WTC11 (cell line): ENCODE measurements at places on chromosomes 12 and 14. TPM values are rescaled to one million over a fixed set of nuclear protein-coding genes. Genes with fewer than 3 reads are reported as not detected.

DNA sequence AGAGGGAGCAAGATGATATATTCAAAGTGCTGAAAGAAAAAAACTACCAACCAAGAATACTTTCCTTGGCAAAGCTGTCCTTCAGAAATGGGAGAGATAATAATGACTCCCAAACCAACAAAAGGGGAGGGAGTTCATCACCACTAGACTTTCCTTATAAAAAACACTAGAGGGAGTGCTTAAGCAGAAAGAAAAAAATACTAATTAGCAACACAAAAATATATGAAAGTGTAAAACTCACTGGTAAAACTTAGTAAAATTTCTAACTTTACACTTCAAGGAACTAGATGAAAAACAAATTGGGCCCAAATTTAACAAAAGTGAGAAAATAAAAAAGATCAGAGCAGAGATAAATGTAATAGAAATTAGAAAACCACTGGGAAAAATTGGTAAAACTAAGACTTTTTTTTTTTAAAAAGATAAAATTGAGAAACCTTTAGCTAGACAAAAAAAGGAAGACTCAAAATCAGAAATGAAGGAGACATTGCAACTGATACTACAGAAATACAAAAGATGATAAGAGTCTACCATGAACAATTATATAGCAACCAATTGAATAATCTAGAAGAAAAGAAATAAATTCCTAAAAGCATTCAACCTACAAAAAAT is 60.4 kb upstream of the FAR2 start:
- no peak overlapping the region for H3K4me3 ChIP-seq
- H3K36me3 ChIP-seq = peaks cover 37% of the 10 kb centered on the region
- peaks cover 2% of the 10 kb centered on the region; the same call in 1 of the 2 replicates for H3K4me1 ChIP-seq
- DNase-seq = no peak
- no peak overlapping the region for H3K27ac ChIP-seq
- H3K27me3 ChIP-seq = no peaks in the 10 kb centered on the region; the same call in 1 of the 2 replicates

DNA sequence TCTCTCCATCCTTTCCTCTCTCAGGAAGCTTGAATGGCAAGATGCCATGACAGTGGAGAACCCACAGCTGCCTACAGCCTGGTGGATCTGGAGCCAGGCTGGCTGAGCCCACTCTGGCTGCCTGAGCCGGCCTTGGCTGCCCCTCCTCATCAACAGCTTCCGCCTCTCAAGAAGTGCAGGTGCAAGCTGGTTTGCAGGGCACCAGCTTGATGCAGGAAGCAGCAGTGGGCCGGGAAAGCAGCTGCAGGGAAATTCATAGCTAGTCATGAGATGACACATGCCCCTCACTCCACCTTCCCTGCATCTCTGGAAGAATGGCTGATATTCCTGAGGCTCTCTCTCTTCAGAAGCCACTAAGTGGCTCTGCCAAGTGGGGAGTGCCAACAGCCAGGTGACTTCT is 289.1 kb downstream of the RPS29 start:
- H3K4me1 ChIP-seq = peaks cover 9% of the 10 kb centered on the region
- no peak overlapping the region for H3K27ac ChIP-seq
- no peak for DNase-seq
- H3K4me3 ChIP-seq = no peak overlapping the region
- H3K27me3 ChIP-seq = no peaks in the 10 kb centered on the region

Gene TAS2R46
- total RNA-seq = 0.44 to 0.85 TPM (median 0.69 TPM) in 3 replicates

DNA sequence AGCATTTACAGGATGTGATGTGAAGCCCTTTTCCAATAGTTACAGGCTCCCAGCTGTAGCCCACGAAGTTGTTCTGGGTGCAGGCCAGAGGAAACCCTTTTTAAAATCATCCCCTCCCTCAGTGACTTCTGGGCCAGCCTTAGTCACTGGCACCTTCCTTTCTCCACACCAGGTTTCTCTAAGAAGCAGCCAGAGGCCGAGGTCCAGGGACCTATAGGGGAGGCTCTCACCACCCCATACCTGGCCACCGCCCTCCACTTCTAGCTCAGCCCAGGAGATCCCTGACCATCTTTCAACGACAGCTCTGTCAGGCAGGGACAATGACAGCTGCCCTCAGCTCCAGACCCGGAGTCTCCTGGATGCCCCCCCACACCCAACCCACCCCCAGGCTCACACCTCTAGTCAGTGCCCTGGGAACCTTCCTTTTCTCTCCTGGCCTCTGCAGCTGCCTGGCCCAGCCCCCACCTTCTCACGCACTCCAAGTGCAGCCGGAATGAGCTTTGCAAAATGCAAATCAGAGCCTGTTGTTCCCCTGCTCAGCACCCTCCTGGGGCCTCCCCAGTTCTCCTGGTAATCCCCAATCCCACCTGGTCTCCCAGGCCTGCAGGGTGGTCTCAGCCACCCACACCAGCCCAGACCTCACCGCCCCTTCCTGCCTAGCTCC is 46.7 kb downstream of the TESC start:
- H3K36me3 ChIP-seq = no peaks in the 10 kb centered on the region
- H3K4me3 ChIP-seq = peak overlapping the region; percentile 25; the same call in 1 of the 2 replicates
- H3K4me1 ChIP-seq = peaks cover 45% of the 10 kb centered on the region
- peak; percentile 58 for DNase-seq
- H3K27ac ChIP-seq = peak overlapping the region; percentile 72

GRCh38 chr14:104633276-104634137 is 28.9 kb upstream of the TMEM179 start:
- no peak overlapping the region for H3K27ac ChIP-seq
- H3K4me1 ChIP-seq = no peaks in the 10 kb centered on the region
- peaks cover 6% of the 10 kb centered on the region; the same call in 1 of the 2 replicates for H3K36me3 ChIP-seq
- no peak overlapping the region for H3K4me3 ChIP-seq
- no peak for DNase-seq

Gene KIF26A
- 36.4 to 53.4 TPM (median 39.5 TPM) in 3 replicates for total RNA-seq

Gene KLRC3
- total RNA-seq = not detected in 3 replicates

- H3K36me3 ChIP-seq = no peaks in the 10 kb centered on the region
- DNase-seq = no peak
- no peak overlapping the region for H3K27ac ChIP-seq
- no peaks in the 10 kb centered on the region for H3K27me3 ChIP-seq
These were observed 134.3 kb downstream of the PLXNC1 start for GRCh38 chr12:94282675-94283074.

Gene RTL1
- 0.05 to 0.07 TPM in 2 of 3 replicates, not detected in the other for total RNA-seq

DNA sequence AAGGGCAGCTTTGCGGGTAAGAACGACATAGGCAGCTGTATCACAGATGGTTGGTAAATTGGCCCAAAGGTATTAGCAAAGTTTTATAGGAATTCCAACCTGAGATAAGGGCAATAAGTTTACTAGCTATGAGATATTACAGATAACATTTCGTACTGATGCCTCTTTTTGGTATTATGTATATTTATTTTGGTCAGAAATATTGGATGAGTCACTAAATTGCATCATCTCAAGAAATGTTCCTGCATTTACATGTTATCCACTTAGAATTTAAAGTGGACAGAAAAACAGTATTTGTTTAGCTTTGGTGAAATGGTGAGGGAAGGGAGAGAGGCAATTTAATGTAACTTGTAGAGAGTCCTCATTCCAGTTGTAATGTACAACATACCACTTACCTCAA is 65.1 kb upstream of the PZP start:
- DNase-seq = no peak
- H3K4me1 ChIP-seq = peaks cover 3% of the 10 kb centered on the region; the same call in 1 of the 2 replicates
- no peaks in the 10 kb centered on the region for H3K27me3 ChIP-seq
- no peaks in the 10 kb centered on the region for H3K36me3 ChIP-seq

Gene ADAMTS20
- total RNA-seq = 6.0 to 7.4 TPM (median 7.2 TPM) in 3 replicates

GRCh38 chr14:58977366-58977765 is 211.1 kb upstream of the DAAM1 start:
- no peaks in the 10 kb centered on the region for H3K36me3 ChIP-seq
- H3K27me3 ChIP-seq = no peaks in the 10 kb centered on the region
- no peak overlapping the region for H3K27ac ChIP-seq
- DNase-seq = no peak

- H3K36me3 ChIP-seq = no peaks in the 10 kb centered on the region; the same call in 1 of the 2 replicates
- H3K4me1 ChIP-seq = no peaks in the 10 kb centered on the region
- DNase-seq = peak; percentile 23
- H3K27ac ChIP-seq = no peak overlapping the region
These were observed 93.8 kb downstream of the TRAFD1 start for GRCh38 chr12:112219195-112219594.

GRCh38 chr12:114404926-114405518 is 922 bp downstream of the TBX5 start:
- peaks cover 100% of the 10 kb centered on the region for H3K27me3 ChIP-seq
- DNase-seq = no peak
- H3K4me1 ChIP-seq = peaks cover 84% of the 10 kb centered on the region

Gene EFS
- 35.3 to 47.4 TPM (median 43.5 TPM) in 3 replicates for total RNA-seq

Gene MAP3K9
- total RNA-seq = 28.0 to 29.6 TPM (median 29.4 TPM) in 3 replicates

DNA sequence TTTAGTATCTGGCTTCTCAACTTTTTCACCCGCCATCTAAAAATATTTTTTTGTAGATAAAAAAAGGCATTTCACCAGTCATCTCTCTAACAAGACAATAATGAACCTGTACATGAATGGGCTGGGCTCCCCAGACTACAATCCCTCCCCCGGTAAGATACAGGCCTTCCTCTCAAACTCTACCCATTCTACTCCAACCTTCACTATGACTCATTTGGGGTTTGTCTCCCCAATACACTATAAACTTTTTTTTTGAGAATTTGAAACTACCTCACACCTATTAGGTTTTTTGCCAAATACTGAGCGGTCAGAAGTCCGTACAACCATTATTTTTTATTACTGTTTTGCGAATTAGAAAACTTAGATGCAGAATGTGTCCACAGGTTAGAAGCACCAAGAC is 784 bp downstream of the RPL6 start:
- H3K4me1 ChIP-seq = peaks cover 19% of the 10 kb centered on the region
- H3K27ac ChIP-seq = peak overlapping the region; percentile 100
- H3K4me3 ChIP-seq = peak overlapping the region; percentile 100
- DNase-seq = no peak

GRCh38 chr14:22379727-22380126 is 209.3 kb downstream of the DAD1 start:
- H3K27me3 ChIP-seq = no peaks in the 10 kb centered on the region
- H3K4me3 ChIP-seq = no peak overlapping the region
- H3K27ac ChIP-seq = no peak overlapping the region
- no peaks in the 10 kb centered on the region for H3K36me3 ChIP-seq

DNA sequence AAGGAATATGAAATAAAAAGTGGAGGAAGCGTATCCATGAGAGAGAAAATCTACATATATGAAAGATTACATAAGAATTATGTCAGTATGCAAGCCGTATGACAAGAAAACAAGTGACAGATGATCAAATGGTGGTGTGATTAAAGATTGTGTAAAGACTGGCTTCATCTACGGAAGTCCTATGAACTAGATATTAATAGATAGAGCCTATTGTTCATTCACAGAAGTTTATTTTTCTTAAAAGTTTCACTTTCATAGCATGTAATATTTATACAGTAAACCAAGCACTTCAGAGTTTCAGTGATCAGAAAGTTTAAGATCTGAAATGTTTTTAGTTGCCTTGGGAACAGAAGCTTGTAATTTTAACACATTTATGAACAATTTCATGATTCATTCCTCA is 84.5 kb downstream of the VRK1 start:
- no peak overlapping the region for H3K4me3 ChIP-seq
- H3K27me3 ChIP-seq = no peaks in the 10 kb centered on the region
- H3K27ac ChIP-seq = no peak overlapping the region
- H3K4me1 ChIP-seq = no peaks in the 10 kb centered on the region
- DNase-seq = no peak

Gene MIP
- total RNA-seq = not detected in 3 replicates

DNA sequence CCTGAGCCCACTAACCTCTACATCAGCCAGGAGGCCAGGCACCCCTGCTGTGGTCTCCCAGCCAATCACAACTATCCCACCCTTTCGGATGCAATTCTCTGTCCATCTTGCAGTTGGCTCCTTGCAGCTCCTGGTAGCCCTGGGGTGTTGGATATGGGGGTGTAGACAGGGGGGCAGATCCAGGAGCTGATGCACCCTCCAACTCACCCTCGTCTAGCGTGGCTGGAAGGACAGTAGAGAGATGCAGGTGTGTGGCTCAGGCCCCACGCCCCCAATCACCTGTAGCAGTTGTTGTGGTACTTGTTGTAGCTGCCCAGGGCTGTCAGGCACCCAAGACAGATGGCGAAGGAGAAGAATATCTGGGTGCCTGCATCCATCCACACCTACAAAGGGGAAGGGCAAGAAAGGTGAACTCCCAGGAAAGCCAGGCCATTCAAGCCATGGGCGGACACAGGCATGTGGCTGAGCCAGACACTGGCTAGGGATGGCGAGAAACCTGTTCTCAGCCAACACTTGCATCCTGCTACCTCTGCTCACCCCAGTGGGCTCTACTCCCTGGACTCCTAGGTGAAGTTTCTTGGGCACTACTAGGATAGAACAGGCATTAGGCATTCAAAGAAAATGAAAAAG is 13.4 kb upstream of the SLC6A12 start:
- H3K27ac ChIP-seq = no peak overlapping the region
- no peak overlapping the region for H3K4me3 ChIP-seq
- peaks cover 5% of the 10 kb centered on the region; the same call in 1 of the 2 replicates for H3K27me3 ChIP-seq
- H3K4me1 ChIP-seq = peaks cover 13% of the 10 kb centered on the region
- H3K36me3 ChIP-seq = no peaks in the 10 kb centered on the region
